Activated CD4-positive, alpha-beta T cell treated with anti-CD3 and anti-CD28 coated beads, Interleukin-2, amount 10 ng/mL, durations not matched to agents 24 days and 14 days (primary cell): ENCODE measurements at places on chromosomes 5 and 9. TPM values are rescaled to one million over a fixed set of nuclear protein-coding genes. Genes with fewer than 3 reads are reported as not detected.

Gene SPATA31D4
- total RNA-seq, result not detected in 2 replicates

DNA sequence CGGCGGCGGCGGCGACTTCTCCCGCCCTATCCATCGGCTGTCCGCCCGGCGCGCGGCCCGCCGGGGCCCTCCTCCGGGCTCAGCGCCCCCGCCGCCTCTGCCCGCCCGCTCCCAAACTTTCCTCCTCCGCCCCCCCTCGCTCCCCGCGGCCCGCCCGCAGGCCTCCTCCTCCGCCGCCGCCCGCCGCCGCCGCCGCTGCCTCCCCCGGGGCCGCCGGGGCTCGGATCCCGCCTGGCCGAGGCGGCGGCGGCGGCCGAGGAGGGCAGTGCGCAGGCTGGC, 460 bp upstream of the PBX3 start:
- peaks cover 27% of the 10 kb centered on the region for H3K4me1 ChIP-seq
- H3K27ac ChIP-seq, result no peak overlapping the region
- H3K36me3 ChIP-seq, result peaks cover 11% of the 10 kb centered on the region
- no peak for DNase-seq
- H3K27me3 ChIP-seq, result peaks cover 33% of the 10 kb centered on the region

DNA sequence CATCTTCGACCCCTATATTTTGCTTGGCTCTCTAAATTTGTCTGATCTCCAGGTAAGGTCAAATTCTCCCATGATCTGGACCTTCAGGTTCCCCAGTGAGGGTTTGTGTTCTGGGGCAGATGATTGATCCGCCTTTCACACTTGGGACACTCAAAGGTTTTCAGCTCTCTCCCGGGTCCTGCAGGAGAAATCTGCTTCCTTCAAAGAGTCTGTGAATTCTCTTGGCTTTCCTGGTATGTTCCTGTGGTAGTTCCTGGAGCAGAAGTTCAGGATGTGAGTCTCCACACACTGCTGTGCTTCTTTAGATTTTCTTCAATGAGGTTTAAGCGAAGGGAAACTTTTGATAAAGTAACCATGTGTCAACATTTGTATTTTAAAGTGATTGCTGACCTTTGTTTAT, 318.0 kb downstream of the TAF11L14 start:
- no peak overlapping the region for H3K27ac ChIP-seq
- H3K4me1 ChIP-seq, result no peaks in the 10 kb centered on the region

GRCh38 chr5:10573487-10574145, 9.7 kb downstream of the ANKRD33B start:
- peaks cover 3% of the 10 kb centered on the region for H3K36me3 ChIP-seq
- no peak for DNase-seq
- no peak overlapping the region for H3K27ac ChIP-seq
- no peaks in the 10 kb centered on the region for H3K27me3 ChIP-seq

DNA sequence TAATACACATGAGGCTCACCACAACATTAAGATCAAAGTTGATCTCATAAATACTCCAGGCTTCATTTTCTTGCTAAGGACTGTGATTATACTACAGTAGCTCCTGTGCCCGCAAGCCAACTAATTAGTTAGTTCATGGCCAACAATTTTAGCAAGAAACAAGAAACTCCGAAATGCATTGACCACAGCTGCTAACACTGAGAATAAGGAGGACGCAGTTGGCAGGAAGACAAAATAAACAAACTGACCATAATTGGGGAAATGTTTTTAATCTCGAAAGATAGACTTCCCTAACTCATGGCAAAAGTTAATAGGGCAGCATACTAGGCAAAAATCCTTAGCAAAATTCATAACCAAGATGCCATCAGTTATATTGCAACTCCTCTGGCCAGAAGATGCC, 115.5 kb upstream of the SPEF2 start:
- H3K27ac ChIP-seq, result no peak overlapping the region
- no peak overlapping the region for H3K4me3 ChIP-seq
- DNase-seq, result no peak
